ENCODE measurements at places on chromosomes 6 and 20.
A peak's percentile ranks its signal among the peaks of the same experiment; 100 is the strongest.

GRCh38 chr6:138538390-138539031 is 39.2 kb upstream of the NHSL1 start:
- DNase-seq: no peak

GRCh38 chr20:21391972-21392352 is 5.4 kb downstream of the NKX2-4 start:
- DNase-seq: no peak

DNA sequence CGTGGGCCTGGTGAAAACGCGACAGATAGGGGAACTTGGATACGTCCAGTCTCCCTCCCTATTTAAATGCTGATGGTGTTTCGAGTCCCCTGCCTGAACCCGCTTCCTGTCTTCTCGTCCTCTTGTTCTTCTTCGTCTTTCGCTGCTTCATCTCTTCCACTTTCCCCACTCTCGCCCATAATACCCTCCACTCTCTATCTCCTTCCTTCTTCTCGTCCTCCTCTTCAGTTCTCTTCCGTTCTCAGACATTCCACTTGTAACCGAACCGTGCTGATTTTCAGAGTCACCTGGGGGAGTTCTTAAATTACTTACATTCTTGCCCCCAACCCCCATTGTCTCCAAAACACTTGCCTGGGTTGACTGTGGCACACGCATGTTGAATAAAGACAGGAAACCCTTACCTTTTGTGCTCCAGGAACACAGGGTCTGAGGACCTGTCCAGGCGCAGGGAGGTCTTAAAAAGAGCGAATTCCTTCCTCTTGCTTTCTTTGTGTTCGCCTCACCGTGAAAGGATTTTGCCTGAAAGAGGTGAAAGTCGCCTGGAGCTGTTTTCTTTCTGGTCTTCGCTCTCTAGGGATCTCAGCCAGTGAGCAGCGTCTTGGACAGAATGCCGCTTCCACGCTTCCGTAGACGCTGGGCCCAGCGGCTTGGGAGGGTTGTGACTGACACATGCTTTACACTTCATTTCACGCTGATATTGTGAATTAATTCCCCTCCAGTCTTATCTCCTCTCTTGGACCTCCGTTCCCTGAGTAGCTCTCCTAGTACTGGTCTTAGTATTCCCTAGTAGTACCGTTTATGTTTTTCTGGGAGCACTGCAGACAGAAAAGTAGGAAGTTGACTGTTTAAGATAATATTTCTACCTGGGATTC is 184.0 kb downstream of the GPX5 start:
- DNase-seq: no peak

DNA sequence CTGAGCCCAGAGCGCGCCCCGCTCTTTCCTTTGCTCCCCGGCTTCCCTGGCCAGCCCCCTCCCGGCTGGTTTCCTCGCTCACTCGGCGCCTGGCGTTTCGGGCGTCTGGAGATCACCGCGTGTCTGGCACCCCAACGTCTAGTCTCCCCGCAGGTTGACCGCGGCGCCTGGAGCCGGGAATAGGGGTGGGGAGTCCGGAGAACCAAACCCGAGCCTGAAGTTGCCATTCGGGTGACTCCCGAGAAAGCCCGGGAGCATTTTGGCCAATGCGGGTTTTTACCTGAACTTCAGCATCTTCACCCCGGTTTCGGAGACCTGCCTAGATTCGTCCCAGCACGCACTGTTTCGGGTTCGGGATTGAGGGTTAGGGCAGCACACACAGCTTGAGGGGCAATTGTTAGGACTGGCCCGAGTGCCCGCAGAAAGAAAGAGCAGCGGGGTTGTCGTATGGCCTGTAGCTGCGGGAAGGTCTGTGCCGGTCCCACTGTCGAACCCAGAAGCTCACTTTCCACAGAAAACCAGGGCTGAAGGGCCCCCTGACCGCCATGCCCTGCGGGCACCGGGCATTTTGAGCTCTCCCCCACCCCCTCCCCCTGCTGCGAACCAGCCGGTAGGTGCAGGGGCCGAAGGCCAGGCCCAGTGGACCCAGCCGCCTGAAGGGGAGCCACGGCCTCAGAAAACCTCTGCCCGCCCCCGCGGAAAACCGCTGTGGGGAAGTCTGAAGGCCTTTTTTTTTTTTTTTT is 2.1 kb downstream of the FOXP4 start:
- peak; percentile 89 for DNase-seq

GRCh38 chr20:59966428-59966827 is 8.2 kb downstream of the CDH26 start:
- no peak for DNase-seq

DNA sequence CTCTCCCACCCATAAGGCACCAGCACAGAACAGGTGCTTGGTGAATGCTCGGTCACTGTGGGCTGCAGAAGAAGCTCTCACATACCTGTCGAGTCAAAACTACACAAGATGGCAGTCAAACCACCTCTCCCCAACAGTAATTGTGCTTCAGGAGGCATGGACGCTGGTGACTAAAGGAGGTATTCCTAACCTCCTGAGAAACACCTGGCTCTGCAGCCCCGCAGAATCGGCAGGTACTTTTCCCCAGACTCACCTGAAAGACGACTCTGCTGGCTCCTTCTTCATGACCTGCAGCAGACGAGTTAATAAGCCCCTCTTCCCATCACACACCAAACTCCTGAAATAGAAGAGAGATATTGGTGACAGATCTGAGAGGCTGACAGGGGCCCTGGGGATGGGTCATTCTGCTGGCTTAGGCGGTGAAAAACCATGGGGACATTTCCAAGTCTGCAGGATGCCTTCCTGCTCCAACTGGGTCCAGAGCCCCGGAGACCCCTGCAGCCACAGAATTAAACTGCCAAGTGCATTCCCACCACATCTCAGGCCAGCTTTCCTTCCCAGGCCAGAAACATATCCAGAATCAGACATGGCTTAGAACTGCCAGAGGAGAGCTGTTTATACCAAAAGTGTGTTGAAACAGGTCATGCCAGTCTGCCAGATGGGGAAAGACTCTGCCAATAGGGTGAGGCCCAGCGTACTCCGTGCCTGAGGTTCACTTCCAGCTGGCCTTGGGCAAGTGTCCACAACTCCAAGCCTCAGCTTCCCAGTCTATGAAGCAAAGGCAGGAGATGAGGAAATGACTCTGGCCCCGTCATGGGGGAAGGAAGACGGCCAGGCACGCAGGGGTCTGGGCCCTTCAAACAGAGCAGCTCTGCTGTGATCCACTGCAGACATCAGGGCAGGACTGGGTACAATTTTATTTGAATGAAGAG is 53.0 kb downstream of the MYH7B start:
- no peak for DNase-seq

GRCh38 chr20:17771206-17772004 is 71.6 kb downstream of the BANF2 start:
- no peak for DNase-seq

GRCh38 chr6:28757429-28758045 is 166.2 kb downstream of the TRIM27 start:
- no peak for DNase-seq

DNA sequence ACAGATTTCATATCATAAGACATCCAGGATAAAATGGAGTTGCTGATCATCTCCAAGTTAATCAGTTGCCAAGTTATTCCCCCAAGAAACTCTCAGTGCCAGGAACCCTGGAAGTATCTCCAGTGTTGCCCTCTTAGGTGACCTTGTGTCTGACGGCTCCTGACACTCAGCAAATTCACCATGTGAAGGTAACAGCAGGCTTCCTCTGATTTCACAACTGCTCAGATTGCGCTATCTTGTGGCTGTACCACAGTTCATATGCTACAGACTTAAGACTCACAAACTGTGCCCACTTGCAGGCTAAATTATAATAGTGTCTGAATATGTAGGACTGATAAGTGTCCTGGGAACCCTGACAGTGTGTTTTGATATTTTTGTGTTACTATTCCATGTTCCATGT is 186.6 kb upstream of the OPRM1 start:
- DNase-seq: no peak

DNA sequence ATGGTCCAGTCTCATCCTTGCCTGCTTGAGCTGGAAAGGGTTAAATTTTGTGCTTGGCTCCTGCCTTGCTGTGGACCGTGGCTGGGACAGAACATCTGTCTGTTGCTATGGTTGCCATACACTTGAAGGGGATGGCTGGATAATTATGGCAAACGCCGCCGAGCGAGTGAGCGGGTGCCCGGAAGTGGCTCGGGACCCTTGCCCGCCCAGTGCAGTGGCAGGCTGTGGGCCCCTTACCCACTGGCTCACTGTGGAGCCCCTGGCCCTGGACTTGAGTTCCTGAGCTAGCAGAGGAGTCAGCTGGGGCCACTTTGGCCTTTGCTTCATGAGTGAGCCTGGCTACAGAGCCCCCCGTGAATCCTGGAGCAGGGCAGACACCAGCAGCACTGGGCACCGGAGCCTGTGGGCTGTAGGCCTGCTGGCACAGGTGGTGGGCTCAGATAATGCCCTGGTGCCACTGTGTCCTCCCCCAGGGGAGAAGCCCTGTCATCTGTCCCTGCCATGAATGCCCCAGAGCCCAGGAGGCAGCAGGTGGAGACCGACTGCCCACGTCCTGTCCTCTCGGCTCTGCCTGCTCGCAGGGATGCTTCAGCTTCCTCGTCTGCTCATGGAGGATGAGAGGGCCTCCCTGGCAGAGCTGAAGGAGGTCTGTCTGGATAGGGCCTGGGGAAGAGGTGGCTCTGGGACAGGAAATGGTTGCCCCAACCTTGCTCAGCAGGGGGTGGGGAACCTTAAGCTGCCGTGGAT is 25.5 kb upstream of the NOL4L start:
- DNase-seq: no peak

DNA sequence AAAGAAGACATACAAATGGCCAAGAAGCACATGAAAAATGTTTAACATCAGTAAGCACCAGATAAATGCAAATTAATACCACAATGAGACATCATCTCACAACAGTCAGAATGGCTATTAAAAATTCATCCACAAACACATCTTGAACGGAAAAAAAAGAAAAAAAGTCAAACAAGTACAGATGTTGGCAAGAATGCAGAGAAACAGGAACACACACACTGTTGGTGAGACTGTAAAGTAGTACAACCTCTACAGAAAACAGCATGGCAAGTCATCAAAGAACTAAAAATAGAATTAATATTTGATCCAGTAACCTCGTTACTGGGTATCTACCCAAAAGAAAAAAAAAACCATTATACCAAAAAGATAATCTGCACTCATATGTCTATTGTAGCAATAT is 6.5 kb downstream of the STX7 start:
- DNase-seq: no peak

DNA sequence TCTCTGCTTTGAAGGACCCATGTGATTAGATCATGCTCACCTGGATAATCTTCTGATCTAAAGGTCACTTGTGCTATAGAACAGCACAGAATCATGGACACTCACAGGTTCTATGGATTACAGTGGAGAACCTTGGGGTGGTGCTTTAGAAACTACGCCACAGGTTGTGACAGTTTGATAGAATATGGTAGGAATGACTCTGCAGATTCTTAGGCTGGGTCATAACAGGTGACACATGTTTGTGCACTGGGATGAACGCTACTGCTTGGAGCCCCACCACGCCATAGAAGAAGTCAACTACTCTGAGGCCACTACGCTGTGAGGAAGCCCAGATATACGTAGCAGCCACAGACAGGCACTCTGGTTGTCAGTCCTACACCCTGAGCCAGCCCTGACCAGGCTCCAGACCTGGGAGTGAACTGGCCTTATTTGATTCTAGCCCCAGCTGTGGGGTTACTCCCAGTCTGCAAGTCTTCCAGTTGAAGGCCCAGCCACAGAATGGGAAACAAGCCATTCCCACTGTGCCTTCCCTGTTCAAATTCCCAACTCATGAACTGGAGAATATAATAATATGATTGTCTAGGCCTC is 99.0 kb upstream of the SLC24A3 start:
- DNase-seq: no peak

DNA sequence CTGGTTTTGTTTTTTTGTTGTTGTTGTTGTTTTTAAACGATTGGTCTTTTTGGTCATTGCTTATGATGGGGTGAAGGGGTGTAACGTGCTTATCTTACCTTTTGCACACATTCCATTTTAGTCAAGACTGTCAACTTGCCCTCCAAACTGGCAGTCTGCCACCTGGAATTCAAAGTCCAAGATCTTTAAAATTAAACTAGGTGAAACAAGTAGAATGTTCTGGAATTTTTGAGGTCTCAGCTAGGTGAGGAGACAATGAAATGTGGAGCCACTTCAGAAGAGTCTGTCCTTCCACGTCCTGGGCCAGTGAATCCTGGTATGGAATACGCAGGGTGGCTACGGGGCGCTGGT is 344.6 kb downstream of the ZFAND3 start:
- DNase-seq: no peak
